Fibroblast of skin of abdomen (primary cell): ENCODE measurements at places on chromosomes 5 and 9.

- DNase-seq = no peak
Measured at GRCh38 chr5:175696139-175696854, 38.4 kb downstream of the HRH2 start.

GRCh38 chr9:38119560-38120236, 50.7 kb upstream of the SHB start:
- DNase-seq = no peak

DNA sequence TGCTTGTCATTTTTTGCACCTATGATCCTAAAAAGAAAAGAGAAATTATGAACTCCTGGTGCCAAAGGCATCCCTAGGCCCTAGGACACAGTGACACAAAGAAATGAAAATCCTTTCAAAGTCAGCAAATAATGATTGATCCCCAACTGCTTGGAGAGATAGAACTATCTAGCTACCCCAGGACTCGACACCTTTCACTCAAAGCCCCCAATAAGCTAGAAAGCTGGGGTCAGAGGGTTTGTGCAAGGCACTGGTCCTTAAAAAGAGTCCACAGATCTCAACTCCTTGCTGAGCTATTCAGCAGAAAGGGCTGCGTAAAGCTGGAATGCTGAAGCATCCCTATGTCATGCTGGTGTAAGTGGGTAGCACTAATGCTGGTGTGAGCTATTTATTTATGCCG, 31.8 kb upstream of the MAP1B start:
- no peak for DNase-seq

GRCh38 chr9:38244971-38245370, 147.5 kb upstream of the ALDH1B1 start:
- no peak for DNase-seq

DNA sequence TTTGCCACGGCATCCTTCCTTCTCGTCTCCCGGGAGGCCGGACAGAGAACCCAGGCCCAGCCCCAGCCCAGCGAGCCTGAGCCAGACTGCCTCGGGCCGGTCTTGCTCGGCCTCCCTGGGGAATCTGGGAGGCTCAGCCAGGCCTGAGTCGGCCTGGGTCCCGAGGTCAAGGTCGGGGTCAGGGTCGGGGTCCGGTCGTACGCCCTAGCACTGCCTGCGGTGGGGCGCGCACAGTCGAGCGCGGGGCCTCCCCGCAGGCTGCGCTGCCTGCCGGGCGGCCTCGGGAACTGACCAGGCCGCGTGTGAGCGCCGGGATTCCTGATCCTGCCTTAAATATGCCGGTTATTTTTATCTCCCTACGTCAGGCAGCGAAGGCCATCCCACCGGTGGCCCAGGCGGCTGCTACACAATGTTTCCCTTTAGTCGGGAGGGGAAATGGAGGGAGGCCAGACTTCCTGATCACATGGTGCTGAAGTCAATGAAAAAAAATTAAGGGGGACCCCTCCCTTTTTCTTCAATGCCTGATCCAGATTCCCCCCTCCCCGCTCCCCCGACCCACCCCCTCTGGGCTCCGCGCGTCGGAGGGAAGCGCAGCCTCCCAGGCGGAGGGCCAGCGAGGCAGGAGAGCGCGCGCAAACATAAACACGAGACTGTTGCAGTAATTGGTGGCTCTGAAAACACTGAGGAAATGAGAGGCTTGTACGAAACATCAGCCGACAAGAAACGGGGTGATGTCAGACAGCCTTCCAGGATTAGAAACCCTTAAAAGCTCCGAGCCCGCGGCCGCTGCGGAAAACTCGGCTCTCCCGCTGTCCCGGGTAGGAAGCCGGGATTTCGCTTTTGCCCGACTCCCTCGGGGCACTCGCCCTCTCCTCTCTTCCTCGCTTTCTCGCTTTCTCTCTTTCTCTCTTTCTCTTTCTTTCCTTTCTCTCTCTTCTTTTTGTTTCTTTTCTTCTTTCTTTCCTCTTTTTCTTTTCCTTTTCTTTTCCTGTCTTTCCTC, 148.2 kb upstream of the KLF4 start:
- DNase-seq = peak; percentile 96

DNA sequence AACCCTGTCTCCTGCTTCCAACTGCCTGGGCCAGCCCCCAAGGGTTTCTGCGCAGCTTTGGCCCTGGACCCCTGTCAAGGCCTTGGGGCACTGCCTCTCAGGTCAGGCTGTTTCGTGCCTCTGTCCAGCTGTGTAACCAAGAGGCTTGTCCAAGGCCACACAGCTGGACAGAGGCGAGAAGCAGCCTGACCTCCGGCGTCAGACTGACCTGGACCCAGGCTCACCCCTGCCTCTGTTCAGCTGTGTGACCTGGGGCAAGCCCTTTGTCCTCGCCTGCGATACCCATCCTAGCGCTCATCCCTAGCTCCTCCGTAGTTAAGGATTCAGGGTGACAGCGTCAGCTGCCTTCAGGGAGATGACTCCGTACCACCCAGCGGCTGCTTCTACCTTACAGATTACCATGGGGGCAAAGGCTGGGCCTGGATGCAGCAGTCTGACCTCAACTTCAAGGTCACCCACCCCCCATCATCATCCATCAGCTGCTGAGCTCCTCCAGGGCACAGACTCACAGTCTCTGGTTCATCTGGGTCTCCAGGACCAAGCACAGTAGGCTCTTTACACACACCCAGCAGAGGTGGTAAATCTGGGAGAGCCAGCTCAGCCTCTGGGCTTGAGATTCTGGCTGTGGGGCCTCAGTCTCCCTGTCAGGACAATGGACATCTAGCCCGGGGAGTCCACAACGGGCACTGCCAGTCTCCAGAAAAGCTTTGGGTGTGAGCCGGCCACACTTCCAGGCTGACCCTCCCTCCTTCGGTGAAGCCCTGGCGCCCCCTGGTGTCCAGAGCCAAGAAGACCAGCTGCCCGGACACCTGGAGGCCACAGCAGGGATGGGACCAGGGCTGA, 7.9 kb downstream of the AK1 start:
- peak; percentile 68 for DNase-seq
